Globus pallidus (tissue), 1 donor: ENCODE measurements at places on chromosomes 12 and 14.
A peak's percentile ranks its signal among the peaks of the same experiment; 100 is the strongest.

GRCh38 chr12:17381211-17381610 is 708.8 kb downstream of the RERGL start:
- no peak for DNase-seq

DNA sequence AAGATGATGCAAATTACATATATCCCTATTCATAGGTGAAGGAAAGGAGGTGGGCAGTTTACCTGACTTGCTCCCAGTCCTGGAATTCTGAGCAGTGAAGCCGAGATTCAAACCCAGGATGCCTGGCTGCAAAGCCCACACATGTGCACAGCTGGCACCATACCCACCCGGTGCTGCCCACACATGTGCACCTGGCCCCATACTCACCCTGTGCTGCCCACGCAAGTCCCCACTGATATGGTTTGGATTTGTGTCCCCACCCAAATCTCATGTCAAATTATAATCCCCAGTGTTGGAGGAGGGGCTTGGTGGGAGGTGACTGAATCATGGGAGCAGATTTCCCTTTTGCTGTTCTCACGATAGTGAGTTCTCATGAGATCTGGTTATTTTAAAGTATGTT is 179.2 kb upstream of the C14orf180 start:
- no peak for DNase-seq

DNA sequence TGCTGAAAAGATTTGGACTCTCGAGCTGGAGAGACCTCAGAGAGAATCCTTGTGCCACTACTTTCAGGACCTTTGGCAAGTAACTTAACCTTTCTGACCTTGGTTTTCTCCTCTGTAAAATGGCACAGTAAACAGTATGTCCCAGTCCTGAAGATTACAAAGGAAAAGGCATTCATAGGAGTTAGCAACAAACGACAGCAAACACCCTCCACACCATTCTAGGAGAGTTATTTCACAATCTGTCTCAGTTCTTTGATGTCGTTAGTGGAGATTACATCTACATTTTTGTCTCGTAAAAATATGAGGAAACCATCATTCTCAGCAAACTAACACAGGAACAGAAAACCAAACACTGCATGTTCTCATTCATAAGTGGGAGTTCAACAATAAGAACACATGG is 205.7 kb downstream of the ITPR2 start:
- DNase-seq, result no peak

DNA sequence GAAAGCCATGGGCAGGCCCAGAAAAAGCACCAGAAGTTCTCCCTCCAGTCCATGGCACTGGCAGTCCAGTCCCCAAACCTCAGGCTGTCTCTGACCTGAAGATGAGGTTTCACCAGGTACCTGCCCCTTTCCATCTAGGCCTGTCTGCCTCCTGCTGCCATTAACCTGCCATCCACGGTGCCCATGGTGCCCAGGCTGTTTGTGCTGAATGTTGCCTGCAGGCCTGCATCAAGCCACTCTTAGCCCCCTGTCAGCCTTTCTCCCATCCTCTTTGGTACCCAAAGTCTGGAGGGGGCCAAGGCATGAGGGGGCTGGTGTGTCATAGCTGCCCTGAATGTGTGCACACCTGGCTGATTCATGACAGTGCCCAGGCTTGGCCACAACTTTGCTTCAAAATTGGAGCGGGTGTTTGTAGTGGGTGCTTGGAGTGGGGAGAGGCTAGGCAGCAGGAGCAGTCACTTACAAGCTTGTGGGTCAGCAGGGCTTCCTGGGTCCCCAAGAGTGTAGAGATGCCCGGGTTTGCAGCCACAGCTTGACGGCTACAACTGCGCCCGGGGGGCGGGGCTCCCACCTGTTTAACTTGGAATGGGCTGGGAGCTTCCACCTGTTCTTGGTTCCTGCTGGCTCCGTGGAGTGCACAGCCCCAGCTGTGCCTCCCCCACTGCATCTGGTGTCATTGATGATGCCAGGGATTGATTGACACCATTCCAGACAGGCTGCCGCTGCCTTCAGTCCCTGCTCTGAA is 88.5 kb downstream of the GPHN start:
- no peak for DNase-seq

DNA sequence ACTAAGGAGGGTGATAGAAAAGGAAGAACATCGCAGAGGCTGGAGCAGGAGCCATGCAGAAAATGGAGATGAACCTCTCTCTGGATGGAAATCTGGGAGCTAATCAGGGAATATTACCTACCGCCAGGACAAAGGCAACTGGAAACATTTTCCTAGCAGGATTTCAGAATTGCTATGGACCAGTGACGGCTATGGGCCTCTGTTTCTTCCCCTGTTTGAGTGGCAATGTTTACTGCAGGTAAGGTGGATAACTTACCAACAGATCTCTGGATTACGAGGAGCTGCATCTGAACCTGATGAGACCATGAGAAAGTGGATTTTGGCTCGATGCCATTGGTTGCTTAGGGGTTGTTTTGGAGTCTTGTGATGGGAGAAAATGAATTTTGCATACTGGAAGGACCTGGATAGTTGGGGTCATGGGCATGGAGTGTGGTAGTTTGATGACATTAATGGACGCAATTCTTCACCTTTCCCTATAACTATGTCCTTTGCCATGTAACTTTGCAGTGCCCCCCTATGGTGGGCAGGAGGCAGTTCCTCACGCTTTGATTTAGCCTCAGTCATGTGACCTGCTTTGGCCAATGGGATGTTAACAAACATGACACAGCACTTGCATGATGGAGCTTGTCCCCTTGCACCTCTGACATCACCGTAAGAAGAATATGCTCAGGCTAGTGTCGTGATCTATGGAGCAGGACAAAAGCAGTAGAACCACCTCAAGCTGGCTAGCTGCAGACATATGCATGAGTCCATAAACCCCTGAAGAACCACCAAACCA is 51.1 kb downstream of the CALM1 start:
- DNase-seq, result no peak

DNA sequence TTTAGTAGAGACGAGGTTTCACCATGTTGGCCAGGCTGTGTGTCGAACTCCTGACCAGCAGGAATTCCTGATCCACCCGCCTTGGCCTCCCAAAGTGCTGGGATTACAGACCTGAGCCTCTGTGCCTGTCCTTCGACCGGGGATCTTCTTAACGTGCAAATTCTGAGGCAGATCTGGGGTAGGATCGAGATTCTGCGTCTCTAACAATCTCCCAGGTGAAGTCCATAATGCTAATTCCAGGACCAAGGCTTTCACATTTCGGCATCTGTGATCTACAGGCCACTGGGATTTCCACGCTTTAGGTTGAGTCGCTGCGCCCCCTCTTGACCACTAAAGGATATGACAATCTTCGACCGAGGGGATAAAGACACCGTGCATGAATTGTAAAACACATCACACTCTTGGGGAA is 24.8 kb downstream of the FOS start:
- DNase-seq, result peak; percentile 69
